Activated CD4-positive, alpha-beta memory T cell treated with anti-CD3 and anti-CD28 coated beads for 36 hours (primary cell): ENCODE measurements at places on chromosomes 11 and 22. TPM values are rescaled to one million over a fixed set of nuclear protein-coding genes. Genes with fewer than 3 reads are reported as not detected.

DNA sequence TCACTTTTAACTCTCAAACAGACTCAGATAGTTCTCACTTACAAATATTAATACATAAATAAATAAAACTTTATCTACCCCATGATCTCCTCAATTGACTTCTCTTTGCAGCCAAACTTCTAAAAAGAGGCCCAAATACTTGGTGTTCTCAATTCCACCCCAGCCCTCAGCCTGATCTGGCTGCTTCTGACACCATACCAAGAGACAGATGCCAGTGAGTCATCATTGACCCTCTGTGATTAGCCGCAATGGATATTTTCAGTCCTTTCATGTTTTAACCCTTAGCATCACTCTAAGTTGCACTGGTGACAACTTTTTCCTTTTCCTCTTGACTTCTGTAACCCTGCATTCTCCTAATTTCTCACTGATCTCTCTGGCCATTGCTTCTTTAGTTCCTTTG, 184.1 kb upstream of the ARHGAP20 start:
- DNase-seq: no peak

DNA sequence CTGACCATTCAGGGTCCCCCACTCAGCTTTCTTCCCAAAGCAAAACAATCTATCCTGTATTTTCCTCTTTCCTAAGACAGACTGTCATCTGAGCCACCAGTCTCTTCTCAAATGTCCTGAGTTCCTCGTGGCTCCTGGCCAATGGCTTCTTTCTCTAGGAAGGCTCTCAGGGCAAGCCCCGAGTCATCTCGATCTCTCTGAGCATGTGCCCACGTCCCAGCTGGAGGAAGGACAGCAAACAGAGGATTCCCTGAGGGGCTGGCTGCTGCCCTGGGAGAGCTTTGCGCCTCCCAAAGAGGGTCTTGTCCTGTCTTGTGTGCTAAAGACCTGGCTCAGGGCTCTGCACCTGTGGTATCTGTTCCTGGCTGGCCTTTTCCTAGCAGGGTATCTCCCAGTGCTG, 8.3 kb downstream of the SLC37A2 start:
- no peak for DNase-seq

IRAG1 gene
- total RNA-seq: not detected

- DNase-seq: no peak
Observed at GRCh38 chr11:82398300-82398815, 335.3 kb downstream of the FAM181B start.

MN1 gene
- total RNA-seq: 0.07 TPM

DNA sequence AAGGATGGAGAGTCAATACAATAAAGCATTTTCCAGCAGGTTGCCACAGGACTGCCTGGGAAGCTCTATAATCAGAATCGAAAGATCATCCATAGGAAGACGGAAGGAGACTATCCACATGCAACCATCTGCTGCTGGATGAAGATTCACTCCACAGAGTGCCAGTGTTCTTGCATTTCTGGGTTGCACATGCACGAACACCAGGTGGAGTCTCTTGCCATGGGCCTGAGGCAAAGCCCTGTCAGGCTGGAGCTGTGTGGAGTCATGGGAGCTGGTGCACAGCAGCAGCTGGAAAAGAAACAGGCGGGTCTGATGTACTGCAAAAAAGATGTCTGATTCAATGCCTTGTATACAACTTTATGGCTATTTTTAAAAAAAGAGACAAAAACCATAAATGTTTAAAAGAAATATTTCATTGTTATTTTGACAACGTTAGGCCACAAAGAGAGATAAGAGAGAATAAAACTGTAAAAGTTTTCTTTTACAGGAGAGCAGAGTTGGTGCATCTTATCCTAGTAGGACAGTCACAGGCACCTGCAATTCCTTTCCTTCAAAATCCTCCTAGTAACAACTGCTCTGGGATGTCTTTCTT, 12.9 kb upstream of the FAT3 start:
- DNase-seq: no peak

- no peak for DNase-seq
Observed at GRCh38 chr11:47005441-47005840, 68.9 kb downstream of the CSTPP1 start.

- no peak for DNase-seq
Observed at GRCh38 chr11:61542024-61542461, 33.5 kb downstream of the LRRC10B start.

DNA sequence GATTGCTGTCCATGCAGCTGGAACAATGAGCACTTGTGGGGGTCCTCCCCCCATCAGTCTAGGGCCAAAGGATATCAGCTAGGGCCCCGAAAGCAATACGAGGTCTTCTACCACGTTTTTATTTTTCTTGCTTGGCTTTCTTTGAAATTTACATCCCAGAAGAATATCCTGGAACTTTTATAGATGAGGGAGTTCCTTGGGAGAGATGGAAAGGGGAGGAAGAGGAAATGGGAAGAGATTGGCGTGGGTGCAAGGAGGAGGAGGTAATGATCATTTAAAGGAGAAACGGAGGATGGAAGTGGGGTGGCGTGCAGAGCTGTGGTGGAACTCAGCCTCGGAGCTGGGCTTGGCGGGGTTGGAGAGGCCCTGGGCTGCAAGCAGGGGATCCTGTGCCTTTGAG, 90.3 kb downstream of the SNX19 start:
- DNase-seq: no peak

PLAAT2 gene
- total RNA-seq: 0.44 TPM

- no peak for DNase-seq
Observed at GRCh38 chr11:2625183-2625582, 74.6 kb downstream of the KCNQ1OT1 start.

- DNase-seq: no peak
Observed at GRCh38 chr11:70732881-70733196, 334.5 kb downstream of the CTTN start.

CTR9 gene
- total RNA-seq: 37.6 TPM

GRCh38 chr11:36948460-36949127, 350.6 kb upstream of the RAG2 start:
- no peak for DNase-seq

DNA sequence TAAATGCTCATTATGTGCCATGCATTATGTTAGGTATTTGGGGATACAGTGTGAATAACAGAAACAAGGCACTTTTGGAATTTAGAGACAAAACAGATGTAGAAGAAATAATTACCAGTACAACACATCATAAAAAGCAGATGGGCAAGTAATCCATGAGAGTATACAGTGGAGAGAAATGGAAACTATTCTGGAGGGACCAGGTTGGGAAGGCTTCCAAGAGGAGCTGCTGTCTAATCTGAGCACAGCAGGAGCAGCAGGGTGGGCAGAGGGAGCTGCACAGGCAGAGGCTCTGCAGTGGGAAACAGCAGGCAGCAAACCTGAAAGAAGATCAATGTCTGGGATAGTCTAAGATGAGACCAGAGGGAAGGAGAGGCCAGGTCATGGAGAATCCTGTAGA, 268.7 kb upstream of the CCDC90B start:
- DNase-seq: no peak

DNA sequence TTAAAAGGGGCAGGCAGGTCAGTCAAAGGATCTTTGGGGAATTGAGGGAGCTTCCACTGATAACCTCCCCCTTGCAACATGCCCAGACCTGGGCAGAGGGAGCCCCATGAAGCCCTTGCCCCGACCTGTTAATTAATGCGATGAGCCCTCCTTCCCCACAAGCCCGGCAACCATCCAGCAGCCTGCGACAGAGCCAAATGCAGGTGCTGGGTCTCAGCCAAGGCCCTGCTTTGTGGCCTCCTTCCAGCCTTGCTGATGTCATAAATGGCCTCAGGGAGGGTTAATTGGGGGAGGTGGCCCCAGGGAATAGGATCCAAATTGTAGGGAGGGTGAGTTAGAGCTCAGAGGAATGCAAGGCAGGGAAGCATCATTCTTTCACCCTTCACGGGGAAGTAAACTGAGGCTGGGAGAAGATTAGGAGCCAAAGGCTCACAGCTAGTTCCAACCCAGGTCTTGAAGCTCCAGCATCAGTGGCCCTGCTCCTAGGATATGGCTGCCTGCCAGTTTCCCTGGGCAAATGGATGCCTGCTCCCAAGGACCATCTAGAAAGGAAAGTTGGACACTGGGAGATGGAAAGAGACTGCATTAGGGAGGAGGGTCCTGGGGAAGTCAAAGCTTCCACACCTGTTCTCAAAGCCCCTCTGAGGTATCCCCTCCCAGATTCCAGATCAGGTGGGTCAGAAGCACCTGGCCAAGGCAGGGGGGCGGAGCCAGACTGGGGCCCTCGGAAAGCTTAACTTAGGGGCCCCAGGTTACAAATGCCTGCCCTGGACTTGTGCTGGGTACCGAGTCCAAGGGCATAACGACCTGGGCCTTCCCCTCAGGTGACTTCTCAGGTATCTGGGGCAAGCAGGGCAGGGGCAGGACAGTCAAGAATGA, 34.1 kb downstream of the LMO1 start:
- no peak for DNase-seq

DNA sequence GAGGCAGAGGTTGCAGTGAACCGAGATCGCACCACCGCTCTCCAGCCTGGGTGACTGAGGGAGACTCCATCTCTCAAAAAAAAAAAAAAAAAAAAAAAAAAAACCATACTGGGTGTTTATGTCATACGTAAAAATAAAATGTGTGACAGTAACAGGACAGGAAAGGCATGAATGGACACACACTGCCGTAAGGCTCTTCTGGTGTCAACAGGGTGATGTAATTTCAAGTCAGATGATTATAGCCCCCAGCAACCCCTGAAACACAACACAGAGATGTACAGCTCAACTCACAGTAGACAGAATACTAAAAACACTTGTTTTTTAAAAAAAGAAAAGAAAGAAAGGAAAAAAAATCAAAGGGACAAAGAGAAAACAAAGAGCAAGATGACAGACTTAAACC, 22.2 kb downstream of the SBF1 start:
- no peak for DNase-seq

DNA sequence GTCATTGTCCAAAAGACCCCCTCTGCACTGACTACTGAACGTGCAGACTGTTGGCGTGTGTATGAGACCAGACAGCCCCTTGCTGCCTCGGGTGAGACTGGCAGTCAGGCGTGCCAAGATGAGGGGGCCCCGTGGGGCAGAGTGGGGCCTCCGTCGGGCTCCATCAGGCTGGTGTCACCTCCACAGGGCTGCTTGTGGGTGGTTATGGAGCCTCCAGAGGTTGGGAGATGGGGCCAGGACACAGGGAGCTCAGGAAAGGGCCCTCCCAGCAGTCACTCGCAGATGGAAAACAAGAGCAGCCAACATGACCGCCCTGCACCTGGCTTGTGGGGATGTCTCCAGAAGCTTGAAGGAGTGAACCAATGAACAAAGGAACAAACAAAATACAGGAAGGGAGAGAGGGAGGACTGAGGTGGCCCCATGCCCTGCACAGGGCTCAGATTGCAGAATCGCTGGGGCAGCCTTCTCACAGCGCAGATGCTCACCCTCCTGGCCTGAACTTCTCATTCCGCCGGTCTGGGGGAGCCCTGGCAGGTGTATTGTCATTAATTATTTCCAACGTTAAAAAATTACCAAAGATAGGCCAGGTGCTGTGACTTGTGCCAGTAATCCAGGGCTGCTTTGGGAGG, 5.5 kb upstream of the PHLDA2 start:
- DNase-seq: no peak
